Activated T-cell treated with anti-CD3 and anti-CD28 coated beads for 4 hours (primary cell): ENCODE measurements at places on chromosomes 3 and 15.

DNA sequence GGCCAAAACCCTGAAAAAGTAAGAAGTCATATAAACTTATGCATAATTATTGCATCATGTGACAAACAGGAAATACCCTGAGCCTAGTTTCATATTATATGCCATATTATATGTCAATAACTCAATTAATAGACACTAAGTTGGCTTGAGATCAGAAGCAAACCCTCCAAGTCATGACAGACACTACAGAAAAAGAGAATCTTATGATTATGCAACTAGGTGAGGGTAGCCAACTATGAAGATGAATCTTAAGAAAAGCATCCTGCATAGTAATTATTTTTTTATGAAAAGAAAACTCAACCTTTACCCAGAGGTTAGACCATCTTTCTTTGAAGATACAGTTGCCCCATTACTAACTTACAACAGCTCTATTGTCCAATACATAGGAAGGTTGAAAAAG lies 192.4 kb upstream of the VEPH1 start:
- DNase-seq = no peak

GRCh38 chr3:74273091-74273490 lies 341.4 kb downstream of the CNTN3 start:
- no peak for DNase-seq

DNA sequence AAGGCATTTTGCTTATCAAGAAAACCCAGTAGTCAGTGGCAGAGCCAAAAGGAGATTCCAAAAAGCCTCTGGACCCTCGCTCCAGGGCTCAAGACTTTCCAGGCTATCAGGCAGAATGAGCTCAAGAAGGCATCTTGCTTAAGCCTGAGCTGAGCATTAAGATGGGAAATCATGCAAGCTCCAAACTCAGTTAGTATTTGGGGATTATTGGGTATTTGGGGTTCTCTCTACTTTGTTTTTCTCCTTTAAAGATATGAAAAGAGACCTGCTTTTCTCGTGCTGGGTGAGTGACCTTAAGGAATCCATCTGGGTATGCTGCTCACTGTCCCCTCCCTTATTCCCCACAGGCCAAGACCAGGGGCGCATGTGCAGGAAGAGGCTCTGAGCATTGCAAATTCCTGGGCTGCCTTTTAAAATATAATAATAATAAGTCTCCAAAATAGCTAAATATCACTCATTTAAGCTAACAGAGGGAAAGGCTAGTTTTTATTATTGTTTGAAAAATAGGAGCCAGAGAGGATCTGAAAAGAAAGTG lies 75.4 kb upstream of the HACD2 start:
- DNase-seq = no peak

- no peak for DNase-seq
These were observed 1.6 kb downstream of the CYP11A1 start for GRCh38 chr15:74365598-74366445.

DNA sequence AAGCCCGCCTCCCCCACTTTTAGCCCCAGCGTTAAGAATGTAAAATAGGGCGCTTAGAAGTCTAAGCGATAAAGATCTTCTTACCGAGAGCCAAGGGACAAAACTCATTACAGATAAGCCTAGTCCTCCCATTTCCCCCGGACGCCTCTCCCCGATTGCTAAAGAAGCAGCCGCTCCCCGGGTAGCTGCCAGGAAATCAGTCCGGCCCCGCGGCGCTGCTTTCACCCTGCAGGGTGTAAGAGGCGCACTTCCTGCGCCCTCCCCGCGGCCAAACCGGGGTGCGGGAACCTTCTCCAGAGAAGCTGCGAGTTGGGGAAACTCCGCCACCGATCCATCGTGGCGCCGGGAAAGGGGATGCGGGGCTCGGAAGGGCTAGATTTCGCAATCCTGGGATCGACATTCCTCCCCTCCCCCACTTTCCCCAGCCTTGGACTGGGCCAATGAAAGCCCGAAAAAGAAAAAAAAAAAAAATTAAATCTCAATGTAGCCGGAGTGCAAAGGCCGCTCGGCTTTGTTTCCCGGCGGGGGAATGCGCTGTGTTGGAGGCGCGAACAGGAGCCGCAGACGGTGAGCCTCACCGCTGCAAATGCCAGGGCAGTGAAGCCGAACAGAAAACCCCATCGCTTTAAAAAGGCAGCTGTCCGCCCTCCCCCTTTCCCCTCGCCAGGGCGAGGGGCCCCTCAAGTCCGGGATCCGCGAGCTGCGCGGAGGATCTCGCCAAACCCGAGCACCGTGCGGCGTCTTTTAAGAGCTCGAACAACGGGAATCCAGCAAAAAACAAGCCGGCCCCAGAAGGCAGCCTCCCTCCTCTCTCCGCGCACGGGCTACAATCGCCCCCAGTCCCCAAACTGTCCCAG lies 626 bp upstream of the PTPRG start:
- DNase-seq = no peak

DNA sequence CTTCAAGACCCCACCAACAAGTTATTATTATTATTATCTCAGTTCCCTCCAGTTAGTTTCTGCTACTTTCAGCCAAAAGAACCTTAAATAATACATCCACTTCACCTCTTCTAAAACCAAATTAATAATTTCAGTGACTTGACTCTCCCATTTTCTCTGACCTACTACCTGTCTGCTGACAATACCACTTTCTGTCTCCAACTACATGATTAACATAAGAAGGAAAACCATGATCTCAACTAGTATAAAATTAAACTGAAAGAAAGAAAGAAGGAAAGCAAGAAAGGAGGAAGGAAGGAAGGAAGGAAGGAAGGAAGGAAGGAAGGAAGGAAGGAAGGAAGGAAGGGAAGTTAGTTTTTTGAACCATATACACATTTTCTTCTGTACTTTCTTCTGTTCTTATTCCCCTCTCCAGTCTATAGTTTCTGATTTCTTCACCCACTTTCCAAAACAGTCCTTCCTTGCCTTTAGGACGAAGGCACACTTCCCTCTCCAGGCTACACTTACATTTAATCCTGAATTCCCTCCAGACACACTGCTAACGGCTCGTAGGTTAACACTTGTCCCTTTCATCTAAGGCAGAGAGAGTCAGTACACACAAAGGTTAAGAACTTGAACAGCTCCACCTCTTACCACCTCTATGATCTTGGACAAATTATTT lies 79.5 kb upstream of the GUCA1C start:
- DNase-seq = no peak

- DNase-seq = no peak
These were observed 12.8 kb downstream of the H1-8 start for GRCh38 chr3:129555616-129556357.

DNA sequence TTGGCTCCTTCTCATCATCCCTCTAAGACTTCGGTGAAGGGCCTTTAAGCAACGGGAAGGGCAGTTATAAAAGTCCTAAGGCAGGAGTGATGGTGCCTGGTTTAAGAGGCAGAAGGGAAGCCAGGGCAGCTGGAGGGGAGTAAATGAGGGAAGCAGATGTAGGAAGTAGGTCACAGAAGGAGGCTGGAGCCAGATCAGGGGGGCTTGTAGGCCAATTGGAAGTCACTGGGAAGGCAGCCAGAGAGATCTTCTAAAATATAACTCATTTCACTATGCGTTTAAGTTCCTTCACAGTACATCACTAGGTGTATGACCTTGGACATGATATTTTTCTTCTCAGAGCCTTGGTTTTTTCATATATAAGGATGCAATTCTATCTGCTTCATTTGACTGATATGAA lies 94.7 kb downstream of the MYH15 start:
- DNase-seq = no peak

DNA sequence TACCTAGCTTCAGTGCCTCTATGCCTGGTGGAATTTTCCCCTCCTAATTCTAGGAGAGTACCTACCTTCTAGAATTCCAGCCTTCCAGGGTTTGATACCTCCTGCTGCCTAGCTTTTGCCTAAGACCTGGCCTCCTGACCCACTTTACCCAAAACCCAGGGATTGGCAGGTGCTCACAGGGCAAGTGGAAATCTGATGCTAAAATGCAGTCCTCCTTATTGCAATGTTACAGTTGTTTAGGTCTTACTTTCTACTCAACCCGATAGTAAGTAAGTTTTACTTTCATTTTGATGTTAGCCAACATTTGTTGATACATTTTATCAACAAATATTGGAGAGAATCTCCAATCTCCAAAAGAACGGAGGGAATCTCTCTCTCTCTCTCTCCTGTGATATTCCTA lies 275.9 kb downstream of the DOCK3 start:
- no peak for DNase-seq

- DNase-seq = no peak
These were observed 895.4 kb downstream of the FHIT start for GRCh38 chr3:60355825-60356224.
